ENCODE measurements at places on chromosomes 3 and 15.

- no peak for DNase-seq
Measured at GRCh38 chr3:30688776-30689641, 82.6 kb downstream of the TGFBR2 start.

GRCh38 chr3:188043891-188044290 lies 110.1 kb upstream of the LPP start:
- DNase-seq: no peak

DNA sequence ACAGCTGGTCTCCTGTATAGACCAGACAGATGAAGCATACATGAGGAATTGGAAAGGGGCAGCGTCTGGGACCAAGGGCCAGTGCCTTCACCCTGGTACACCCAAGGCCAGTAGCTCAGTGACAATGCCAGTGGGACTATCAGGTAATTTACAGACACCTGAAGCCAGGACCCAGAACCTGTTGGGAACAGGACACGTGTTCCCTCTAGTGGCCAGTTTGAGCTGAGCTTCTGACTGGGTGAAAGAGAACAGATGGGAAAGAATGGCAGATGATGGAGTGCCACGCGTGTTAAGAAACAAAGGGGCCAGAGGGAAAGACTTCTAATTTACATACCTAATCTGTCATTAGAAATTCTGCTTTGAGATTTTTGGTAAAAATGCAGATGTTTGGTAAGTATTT lies 5.1 kb upstream of the SLC25A38 start:
- peak; percentile 6 for DNase-seq

GRCh38 chr15:66007663-66008262 lies 138.5 kb downstream of the RAB11A start:
- peak; percentile 4 for DNase-seq

GRCh38 chr15:85027033-85027380 lies 45.4 kb downstream of the PDE8A start:
- DNase-seq: no peak

DNA sequence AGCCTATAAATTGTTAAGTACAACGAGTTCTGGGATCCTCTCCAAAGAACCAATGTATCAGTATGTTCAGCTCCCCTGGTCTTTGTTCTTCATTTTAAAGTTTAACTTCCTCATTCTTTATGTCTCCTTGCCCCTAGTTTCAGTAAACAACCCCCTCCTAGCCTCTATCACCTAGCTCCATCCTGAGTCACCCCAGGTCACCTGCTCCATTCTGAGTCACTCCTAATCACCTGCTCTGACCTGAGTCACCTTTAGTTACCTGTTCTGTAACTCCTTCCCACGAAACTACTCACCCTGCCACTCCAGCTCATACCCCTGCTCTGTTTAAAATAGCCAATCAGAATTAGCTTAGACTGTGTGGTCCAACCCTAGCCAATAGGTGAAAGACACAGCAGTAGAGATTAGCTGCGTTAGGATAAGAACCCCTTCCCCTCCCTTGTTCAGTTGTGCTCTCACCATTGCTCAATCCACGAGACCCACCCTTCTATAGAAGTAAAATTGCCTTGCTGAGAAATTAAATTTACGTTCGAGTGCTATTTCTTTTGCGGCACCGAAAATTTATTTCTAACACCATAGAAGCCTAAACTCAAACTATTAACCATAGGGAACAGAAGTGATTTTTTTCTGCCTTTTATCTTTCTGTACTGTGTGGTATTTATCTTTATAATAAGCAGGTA lies 245.0 kb upstream of the ADAMTS9 start:
- no peak for DNase-seq

- DNase-seq: no peak
Measured at GRCh38 chr3:33681667-33682066, 36.4 kb downstream of the CLASP2 start.

DNA sequence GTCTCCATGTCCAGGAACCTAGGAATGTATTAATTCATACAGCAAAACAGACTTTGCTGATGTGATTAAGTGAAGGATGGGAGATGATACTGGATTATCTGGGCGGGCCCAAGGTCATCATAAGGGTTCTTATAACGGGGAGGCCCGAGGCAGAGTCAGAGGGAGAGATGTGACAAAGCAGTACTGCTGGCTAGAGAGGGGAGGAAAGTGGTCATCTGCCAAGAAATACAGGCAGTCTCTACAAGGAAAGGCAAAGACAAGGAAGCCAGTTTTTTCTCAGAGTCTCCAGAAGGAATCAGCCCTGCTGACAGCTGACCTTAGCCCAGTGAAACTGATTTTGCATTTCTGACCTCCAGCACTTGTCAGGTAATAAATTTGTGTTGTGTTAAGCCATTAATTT lies 66.2 kb upstream of the CORO2B start:
- DNase-seq: no peak

DNA sequence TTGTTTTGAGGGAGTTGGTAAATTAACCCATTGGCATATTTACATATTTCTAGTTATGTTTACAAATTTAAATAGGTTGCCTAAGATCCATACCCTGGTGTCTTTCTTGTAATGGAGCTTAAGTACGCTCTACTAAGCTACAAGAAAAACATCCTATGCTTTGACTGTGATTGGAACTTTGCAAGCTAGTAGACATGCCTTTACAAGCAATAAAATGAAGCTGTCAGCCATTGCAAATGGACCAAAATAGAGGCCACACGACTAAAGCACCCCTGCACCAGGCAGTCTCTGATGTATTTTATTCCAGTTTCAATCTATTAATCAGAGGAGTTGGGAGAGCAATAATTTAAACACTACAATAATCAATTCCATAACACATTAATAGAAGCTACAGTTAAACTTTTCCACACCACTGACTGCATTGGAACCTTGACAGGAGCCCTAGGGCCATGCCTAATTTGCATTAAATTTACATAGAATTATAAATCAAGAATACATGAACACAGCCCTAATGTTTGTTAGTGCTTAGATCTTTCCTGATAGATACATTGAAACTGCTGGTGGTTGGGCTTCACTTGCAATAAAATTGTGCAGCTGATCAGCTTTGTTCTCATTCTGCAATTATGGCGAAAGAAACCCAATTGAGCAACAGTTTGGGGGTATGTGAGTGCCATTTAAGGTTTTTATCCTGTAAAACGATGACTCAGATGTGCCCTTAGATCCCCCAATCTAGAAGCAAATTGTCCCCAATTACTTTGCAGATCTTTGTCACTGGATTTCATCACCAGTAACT lies 360.1 kb downstream of the LSAMP start:
- no peak for DNase-seq

DNA sequence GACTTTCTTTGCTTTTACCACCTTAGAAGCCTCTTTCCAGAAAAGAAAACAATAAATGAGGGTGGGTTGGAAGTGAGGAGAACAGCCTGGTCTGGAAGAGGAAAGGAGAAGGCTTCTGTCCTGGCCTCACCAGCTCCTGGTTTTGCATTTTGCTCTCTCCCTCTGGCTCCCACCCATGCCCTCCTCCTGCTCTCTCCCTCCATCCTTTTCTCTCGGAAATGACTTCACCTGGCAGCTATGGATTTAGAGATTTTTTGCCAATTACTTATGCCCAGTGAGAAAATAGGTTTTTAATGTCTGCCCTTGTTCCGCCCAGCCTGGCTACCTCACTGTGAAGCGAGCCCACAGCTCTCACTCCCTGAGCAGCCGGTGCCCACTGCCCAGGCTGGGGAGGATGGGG lies 77.9 kb upstream of the NTRK3 start:
- no peak for DNase-seq

DNA sequence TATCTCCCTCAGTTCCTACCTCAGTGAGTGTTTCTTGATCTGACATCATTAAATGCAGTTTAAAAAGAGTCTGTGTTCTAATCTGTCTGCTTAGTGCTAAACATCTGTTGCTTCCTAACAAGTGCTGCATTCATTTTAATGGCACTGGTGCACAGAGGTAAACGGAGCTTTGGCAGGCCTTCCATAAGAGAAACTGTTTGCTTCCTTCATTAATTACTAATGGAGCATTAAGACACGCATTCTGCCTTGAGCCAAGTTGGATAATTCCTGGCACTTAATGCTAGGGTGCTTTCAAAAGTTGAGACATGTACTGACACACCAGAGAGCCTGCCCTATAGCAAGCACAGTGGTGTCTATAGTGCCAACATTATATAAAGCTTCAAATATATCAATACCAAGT lies 34.7 kb downstream of the SCG5 start:
- no peak for DNase-seq

DNA sequence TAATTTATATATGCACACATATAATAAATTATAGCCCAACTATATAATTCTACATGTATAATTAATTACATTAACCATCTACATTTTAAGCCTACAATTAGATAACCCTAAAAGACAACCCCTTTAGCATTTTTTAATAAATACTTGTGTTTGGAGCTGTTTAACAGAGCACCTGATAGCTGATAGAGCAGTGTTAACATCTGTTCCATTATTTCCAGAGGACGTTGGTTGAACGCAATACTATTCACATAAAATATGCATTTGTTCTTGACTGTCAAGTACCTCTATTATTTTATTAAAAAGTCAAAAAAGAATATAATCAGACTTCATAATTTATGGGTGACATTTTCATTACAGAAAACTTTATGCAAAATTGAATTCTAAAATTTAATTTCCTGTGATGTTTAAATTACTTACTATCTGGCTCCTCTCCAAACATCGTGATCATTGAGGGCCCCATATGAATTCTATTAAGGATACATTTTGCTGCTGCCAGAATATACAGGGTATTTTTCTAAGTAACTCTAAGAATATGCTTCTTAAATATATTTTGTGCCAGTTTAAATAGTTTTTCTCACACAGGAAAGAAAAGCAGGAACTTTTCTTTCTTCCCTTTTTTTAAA lies 234.3 kb downstream of the SHOX2 start:
- DNase-seq: no peak

DNA sequence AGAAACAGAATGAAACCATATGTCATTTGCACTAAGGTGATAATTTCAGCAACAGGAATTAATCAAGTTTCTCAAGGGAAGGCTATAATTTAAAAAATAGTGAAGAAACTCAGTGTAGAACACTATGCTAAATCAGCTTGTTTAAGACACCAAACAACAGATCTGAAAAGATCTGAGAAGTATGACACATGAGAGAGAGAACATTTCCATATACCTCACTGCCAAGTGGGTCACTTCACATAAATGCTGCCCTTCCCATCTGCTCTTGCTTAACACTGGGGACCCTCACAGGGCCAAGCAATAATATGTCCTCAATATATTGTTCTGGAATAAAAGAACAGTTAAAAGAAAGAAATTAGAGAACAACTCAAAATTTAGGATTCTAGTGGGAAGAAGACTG lies 45.6 kb upstream of the CHMP2B start:
- no peak for DNase-seq

GRCh38 chr3:188627652-188628051 lies 473.7 kb downstream of the LPP start:
- DNase-seq: no peak

GRCh38 chr3:151387842-151388241 lies 3.3 kb upstream of the P2RY12 start:
- DNase-seq: peak; percentile 51

DNA sequence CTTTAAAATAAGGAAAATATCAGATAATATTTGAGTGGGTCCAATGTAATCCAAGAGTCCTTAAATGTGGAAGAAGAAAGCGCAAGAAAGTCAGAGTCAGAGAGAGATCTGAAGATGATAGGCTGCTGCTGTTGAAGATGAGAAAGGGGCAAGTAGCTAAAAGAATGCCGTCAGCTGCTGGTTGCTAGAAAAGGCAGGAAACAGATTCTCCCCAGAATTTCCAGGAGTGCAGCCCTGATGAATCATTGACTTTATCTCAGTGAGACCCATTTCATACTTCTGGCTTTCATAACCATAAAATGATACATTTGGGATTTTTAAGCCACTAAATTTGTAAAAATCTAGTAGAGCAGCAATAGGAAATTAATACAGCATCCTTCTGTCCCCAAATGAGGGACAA lies 7.5 kb upstream of the CHMP2B start:
- DNase-seq: no peak

DNA sequence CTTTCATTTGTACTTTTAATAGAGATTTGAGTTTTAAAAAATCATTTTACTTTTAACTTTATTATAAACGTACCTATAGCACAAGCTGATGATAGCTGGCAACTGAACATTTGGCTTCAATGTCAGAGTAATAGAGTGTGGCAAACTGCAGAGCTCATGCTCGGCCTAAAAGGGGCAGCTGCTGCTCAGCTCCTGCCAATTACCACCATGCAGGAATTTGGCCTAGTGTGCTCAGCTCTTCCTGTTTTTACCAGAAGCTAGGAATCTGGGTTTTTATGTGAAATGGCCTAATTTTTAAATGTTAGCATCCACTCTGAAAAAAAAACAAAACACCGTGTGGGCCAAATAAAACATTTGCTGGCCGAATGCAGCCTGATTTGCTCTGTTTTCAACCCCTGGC lies 1.8 kb downstream of the IFT122 start:
- peak; percentile 52 for DNase-seq

- DNase-seq: no peak
Measured at GRCh38 chr15:80386151-80386550, 18.0 kb upstream of the ARNT2 start.

- peak; percentile 69 for DNase-seq
Measured at GRCh38 chr15:45203182-45203581, 15.4 kb upstream of the SHF start.

DNA sequence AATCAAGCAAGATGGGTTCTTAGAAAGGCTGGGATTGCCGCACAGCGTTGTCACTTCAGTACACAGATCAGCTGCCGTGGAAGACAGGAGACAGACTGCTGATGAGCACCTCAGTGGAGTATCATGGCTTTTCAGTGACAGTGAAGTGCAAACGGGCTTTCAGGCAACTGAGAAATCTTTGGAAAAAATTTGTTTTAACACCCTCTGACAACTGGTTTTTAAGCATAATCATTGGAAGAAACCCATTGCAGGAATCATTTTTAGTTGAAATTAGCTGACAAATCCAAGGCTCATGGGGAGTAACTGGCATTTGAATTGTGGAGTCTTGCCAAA lies 418.8 kb downstream of the OTOL1 start:
- DNase-seq: no peak

DNA sequence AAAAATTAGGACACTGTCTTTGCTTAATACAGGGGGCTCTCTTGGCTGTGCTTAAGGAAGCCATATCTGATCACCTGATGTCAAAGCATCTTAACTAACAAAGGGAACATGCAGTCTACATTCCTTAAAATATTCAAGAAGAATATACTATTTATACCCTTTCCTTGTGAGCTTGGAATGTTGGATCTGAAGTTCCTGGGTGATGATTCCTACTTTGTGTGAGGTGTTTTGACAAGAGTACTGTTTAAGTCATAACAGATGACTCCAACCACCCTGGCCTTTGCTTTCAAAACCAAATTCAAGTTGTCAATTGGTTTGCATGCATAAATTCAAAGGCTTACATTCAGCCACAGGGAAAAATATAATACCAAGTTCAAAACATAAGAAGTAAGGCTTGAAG lies 862.7 kb upstream of the SEMA6D start:
- no peak for DNase-seq

GRCh38 chr3:52860424-52860768 lies 25.6 kb upstream of the MUSTN1 start:
- DNase-seq: no peak

DNA sequence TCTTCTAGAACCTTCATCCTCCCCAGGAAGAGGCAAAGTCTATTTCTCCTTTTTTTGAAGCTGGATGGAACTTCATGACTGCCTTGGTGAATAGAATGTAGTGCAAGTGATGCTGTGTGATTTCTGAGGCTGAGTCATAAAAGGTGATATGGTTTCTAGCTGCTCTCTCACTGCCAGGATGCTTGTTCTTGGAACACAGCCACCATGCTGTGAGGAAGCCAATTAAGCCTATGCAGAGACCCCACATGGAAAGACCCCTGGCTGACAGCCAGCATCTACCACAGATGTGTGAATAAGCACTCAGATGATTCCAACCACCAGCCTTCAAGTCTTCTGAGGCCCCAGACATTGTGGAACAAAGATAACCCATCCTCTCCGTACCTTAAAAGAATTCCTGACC lies 57.0 kb downstream of the ISL2 start:
- DNase-seq: no peak

All from suppressor macrophage (primary cell).